Stimulated activated CD8-positive, alpha-beta memory T cell treated with anti-CD3 and anti-CD28 coated beads, Interleukin-2, amount 100 ng/mL, for 1 hour (primary cell): ENCODE measurements at places on chromosomes 7 and 10.
A peak's percentile ranks its signal among the peaks of the same experiment; 100 is the strongest.

DNA sequence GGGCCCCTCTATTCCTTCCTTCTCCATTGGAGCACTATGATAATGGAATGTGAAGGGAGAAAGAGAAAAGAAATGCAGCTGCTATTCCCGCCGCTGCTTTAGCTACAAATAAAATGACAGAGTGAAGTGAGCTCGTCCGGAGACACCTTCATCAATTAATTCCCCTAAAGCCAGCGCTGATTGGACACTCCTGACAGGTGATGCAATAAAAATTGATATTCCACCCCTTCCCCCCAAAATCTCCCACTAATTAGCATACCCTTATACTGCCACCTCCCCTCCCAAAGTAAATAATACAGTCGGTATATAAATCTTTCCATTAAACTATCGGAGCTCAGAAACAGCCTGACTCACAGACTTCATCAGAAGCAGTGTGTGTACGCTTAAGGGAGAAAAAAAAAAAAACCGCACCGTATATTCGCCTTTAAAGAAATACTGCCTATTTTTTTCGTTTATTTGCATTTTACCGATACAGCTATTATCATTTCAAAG, 7.3 kb downstream of the SKIDA1 start:
- DNase-seq: no peak

DNA sequence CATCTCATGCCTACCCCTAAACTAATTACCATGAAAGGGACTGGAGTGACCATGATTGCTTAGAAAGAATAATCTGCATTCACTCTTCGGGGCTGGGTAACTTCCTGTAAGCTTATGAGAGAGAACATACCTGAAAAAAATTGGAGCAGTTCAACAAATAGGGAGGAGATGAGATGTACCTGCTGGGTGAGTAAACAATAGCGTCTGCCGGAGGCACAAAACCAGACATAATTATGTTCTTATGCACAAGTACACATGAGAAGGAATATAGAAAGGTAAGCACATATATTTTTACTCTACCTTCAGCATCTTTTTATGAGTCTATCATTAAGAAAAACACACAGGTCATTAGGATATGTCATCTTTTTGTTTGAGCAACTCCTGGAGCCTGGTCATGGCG, 224.6 kb upstream of the FERD3L start:
- DNase-seq: no peak

DNA sequence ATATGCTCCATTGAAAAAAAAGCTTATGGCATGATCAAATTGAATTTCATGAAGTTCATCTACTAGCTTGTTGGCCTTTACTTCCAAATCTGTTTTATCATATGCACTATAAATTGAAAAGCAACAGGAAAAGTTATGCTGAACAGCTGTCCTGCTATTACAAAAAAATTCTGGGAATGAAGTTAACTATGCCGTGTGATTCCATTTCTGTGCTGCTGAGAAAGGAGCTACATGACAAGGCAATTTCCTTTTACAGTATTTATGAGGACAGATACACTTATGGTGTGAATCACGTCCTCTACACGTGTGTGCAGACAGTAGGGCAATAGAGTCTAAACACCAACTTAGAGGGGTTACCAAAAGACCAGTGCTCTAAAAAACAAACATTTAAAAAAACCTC, 426.5 kb upstream of the AKR1E2 start:
- DNase-seq: no peak

GRCh38 chr7:30846378-30846777, 65.3 kb upstream of the AQP1 start:
- DNase-seq: no peak

GRCh38 chr7:101718363-101719122, 89.4 kb upstream of the MYL10 start:
- DNase-seq: no peak

GRCh38 chr10:5545778-5546710, 21.3 kb downstream of the CALML3 start:
- DNase-seq: no peak

GRCh38 chr7:92729172-92729571, 107.2 kb downstream of the CDK6 start:
- DNase-seq: no peak

DNA sequence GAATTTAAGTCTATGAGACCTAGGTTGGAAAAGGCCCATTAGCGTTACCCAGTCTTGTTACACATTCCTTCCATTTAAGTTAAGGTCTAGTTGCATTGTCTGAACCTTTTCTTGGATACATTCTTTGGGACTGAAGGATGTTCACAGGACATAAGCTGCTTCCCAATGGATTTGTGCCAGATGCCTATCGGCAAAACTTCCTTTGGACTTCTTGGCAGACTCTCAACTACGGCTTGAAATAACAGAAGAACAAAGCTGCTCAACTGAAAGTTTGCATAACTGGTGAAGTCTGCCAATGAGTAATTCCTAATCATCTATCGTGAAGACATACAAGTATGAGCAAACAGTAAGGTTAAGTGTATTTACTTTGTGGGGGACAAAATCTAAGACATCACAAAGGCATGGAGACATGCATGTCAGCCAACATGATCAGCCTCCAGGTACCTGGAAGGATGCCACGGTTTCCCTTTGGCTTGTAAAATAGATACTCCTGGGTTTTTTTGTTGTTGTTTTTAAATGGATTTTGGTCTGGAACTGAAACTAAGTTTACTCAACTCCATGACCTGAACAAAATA, 35.4 kb downstream of the MALSU1 start:
- DNase-seq: no peak

GRCh38 chr7:151244196-151244840, 4.2 kb downstream of the SMARCD3 start:
- DNase-seq: no peak

DNA sequence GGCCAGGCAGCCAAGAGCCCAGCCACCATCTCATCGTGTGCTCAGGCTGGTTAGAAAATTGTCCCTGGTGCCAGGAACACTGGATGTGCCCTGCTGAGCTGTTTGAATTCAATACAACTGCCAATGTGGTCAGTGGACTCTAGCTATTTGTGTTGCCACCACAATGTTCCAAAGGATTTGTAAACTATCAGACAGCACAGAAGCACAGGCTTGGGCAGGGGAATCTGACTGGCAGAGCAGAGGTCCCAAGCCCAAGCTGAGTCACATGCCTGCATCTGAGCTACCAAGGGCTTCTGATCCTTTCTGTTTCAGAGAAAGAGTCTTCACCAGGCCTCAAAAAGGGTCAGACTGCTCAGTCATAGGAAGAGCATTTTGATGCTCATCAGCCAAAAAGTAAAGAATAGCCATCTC, 232.1 kb upstream of the SEMA3C start:
- no peak for DNase-seq

- DNase-seq: no peak
Observed at GRCh38 chr7:39356172-39356925, 209.9 kb upstream of the YAE1 start.

GRCh38 chr7:106482091-106482490, 178.9 kb downstream of the CCDC71L start:
- no peak for DNase-seq

- no peak for DNase-seq
Observed at GRCh38 chr10:112379635-112380296, 5.8 kb downstream of the ACSL5 start.

DNA sequence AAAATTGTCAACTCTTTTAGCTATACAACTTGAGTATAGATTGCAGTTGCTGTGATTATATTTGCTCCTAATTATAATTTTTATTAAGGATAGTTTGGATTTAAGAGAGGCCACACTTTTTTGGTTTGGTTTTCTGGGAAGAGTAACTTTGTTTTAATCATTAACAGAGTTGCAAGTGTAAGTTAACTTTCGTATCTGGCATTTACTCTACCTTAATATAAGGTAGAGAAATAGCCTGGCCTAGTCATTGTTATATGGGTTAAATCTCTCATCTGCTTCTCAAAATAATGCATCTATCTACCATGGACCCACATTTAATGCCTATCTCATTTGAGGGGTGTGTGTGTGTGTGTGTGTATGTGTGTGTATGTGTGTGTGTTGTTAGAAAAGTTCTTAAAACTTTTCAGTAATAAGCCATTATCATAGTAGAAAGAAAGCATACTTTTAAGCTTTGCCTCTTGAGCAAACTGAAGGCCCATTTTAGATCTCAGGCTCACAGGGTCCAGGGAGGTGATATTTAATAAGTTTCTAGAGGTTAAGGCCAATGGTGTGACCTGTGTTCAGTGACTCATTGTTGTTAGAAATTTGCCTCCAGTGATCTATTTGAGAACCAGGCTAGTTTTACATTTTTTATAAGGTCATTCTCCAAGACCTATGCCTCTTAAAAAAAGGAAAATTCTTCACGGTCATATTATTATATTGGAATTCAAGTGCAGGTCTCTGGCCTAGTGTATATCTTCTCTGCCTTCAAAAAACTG, 10.9 kb upstream of the TEX47 start:
- no peak for DNase-seq

- DNase-seq: no peak
Observed at GRCh38 chr7:106219170-106219569, 65.6 kb downstream of the NAMPT start.

GRCh38 chr7:120874722-120875121, 16.8 kb upstream of the TSPAN12 start:
- no peak for DNase-seq

DNA sequence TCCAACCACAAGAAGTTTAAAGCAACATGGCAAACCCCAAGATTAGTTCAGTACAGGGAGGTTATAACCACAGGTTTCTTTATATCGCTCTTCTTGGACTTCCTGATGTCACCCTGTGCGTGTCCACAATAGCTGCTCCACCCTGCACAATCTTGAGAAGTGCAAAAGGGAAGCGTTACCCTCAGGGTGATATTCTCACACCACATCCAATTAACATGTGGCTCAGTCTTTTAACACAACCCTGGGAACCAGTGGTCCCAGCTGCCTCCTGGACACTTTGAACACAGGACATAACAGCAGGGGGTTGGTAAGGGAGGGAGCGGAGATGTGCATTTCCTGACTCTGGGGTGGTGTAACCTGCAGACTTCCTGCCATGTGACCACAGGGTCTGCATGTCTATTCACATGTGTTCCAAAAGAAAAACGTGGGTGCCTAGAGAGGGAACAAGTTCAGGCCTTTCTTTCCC, 64.6 kb downstream of the GSAP start:
- peak; percentile 28 for DNase-seq

DNA sequence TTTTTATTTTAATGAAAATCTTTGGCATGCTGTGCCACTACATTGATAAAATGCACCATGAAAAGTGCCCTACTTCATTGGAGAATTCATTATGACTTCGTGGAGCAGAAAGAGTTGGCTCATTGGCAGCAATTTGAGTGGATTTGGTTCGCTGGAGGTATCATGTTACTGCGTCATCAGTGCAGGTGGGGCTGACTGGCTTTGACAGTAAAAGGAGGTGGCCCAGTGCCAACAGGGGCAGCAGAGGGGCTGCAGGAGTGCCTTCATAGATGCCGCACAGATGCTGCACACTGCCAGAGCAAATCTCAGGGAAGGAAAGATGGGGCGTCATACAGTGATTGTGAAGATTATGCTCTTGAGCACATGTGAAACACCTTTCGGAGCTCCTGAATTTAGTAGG, 22.2 kb downstream of the FZD1 start:
- DNase-seq: no peak

DNA sequence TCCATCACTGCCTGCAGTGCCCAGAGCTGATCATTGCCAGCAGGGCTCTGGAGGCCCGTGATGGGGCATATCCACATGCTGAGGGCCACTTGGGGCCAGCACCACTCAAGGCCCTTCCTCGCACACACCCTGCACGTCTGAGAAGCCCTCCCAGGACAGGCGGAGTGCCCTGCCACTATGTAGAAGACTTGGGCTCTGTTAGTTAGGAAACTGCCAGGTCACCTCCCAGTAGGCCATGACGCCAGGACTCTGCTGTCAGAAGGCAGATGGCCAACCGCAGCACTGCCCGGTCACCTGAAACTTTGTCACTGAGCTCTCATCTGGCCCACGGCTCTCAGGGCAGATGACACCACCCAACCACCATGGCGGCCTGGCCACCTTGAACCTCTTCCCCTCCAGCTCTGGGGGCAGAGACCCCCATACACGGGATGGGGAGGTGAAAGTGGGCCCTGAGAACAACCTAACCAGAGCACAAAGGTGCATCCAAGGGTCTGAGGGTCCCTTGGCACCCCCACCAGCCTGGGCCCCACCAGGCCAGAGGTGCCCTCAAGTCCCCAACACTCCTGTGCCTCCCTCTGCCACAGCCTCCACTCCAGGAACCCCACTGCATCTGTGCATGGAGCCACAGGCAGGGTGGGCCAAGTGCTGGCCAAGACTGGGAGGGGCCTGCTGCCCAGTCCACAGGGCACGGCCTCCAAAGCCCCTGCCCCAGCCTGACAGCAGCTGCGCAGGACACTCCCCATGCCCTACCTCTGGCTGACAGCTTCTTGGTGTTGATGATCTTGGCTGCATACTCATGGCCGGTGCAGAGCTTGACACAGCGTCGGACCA, 41.8 kb downstream of the CAMK2B start:
- no peak for DNase-seq

GRCh38 chr10:120313715-120314114, 143.3 kb upstream of the PLPP4 start:
- no peak for DNase-seq

GRCh38 chr10:89853781-89854191, 152.4 kb downstream of the KIF20B start:
- no peak for DNase-seq

GRCh38 chr10:118840071-118840775, 85.5 kb upstream of the CACUL1 start:
- DNase-seq: no peak

DNA sequence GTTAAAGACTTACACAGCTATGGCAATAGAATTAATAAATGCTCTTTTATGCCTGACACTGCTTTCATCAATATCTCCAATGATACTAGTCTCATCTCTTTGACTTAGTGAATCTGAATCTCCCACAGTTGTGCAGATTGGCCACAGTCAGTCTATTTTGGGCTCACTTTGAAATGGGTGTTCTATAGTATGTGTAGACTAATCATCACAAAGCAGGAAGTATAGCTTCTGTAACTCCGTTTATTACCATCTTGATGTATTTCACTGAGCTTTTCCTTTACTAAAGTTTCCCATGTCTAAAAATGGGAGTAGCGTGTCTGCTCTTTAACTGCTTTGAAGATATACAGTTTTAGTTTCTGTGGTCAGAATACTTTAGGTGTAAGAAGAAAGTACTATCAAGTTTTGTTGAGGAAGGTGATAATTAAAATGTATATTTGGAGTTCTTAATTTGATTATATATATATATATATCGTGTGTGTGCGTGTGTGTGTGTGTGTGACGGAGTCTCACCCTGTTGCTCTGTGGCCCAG, 70.1 kb downstream of the ST7 start:
- no peak for DNase-seq

DNA sequence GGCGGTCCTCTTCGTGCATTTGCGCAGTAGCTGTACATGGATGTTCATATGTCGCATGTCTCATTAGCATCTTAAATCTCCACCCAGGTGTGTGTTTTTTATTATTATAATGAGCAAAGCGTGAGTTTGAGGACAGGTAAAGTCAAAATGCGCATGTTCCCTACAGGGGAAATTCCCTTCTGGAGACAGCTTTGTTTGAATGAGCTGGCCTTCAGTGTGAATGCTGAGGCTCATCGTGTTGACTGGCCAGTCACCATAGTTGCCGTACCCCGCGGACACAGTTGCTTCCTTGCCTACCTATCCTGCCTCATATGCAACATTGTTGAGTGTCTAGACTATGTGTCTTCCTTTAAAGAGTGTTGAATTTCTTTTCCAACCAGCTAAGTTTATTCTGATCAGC, 13.6 kb downstream of the LYZL1 start:
- no peak for DNase-seq

GRCh38 chr7:77460057-77460486, 43.9 kb upstream of the GSAP start:
- DNase-seq: no peak
